Breast epithelium (tissue), 4 donors: ENCODE measurements at places on chromosomes 2 and 18. TPM values are rescaled to one million over a fixed set of nuclear protein-coding genes. Genes with fewer than 3 reads are reported as not detected.

DNA sequence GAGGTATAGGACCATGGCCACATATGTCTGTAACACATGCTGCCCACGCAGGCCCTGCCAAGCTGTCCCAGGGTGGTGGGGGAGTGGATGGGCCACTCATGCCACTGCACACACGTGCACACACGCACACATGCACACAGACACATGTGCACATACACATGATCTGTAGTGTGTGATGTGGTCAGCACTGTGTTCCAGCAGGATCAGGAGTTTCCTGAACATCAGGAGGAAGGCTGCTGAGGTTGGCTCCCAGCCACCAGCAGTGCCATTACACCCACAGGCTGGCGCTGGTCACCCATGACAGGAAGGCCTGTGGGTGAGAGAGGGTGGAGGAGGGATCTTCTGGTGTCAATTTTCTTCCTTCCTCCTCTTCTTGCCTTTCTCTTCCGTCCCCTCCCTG lies 44.7 kb downstream of the POMC start:
- H3K36me3 ChIP-seq = no peaks in the 10 kb centered on the region
- no peak for DNase-seq
- H3K4me3 ChIP-seq = no peak overlapping the region
- H3K27ac ChIP-seq = no peak overlapping the region
- no peaks in the 10 kb centered on the region for H3K4me1 ChIP-seq
- no peaks in the 10 kb centered on the region for H3K27me3 ChIP-seq

- no peaks in the 10 kb centered on the region for H3K36me3 ChIP-seq
- H3K4me1 ChIP-seq = no peaks in the 10 kb centered on the region
- H3K27me3 ChIP-seq = no peaks in the 10 kb centered on the region
Observed at GRCh38 chr2:236510034-236510433, 59.6 kb upstream of the ACKR3 start.

DNA sequence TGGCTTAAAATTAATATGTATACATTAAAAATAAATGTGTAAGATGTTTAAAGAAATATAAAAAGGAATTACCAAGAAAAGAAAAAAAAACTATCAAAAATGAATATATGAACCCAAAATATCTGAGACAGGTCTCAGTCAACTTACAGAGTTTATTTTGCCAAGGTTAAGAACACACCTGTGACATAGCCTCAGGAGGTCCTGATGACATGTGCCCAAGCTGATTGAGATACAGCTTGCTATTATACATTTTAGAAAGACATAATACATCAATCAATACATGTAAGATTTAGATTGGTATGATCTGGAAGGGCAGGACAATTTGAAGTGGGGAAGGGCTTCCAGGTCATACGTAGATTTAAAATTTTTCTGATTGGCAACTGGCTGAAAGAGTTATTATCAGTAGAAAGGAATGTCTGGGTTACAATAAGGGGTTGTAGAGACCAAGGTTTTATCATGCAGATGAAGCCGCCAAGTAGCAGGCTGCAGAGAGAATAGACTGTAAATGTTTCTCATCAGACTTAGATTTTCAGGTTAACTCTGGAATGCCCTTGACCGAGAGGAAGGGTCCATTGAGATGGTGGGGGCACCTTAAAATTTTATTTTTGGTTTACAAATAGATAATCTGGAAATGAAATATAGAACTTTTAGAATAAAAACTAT lies 74.7 kb downstream of the EXOC6B start:
- no peak overlapping the region for H3K27ac ChIP-seq
- no peaks in the 10 kb centered on the region for H3K4me1 ChIP-seq
- H3K4me3 ChIP-seq = no peak overlapping the region
- DNase-seq = no peak
- H3K27me3 ChIP-seq = no peaks in the 10 kb centered on the region
- H3K36me3 ChIP-seq = no peaks in the 10 kb centered on the region

GRCh38 chr2:217938036-217938435 lies 64.8 kb downstream of the TNS1 start:
- peak overlapping the region; percentile 96 for H3K27ac ChIP-seq
- no peaks in the 10 kb centered on the region for H3K36me3 ChIP-seq
- H3K4me1 ChIP-seq = peaks cover 39% of the 10 kb centered on the region
- H3K4me3 ChIP-seq = peak overlapping the region; percentile 9
- H3K27me3 ChIP-seq = no peaks in the 10 kb centered on the region

GRCh38 chr2:130185436-130185835 lies 3.4 kb downstream of the MZT2B start:
- peaks cover 5% of the 10 kb centered on the region for H3K4me1 ChIP-seq
- H3K36me3 ChIP-seq = no peaks in the 10 kb centered on the region
- H3K4me3 ChIP-seq = no peak overlapping the region
- DNase-seq = no peak
- H3K27me3 ChIP-seq = no peaks in the 10 kb centered on the region
- H3K27ac ChIP-seq = no peak overlapping the region

DNA sequence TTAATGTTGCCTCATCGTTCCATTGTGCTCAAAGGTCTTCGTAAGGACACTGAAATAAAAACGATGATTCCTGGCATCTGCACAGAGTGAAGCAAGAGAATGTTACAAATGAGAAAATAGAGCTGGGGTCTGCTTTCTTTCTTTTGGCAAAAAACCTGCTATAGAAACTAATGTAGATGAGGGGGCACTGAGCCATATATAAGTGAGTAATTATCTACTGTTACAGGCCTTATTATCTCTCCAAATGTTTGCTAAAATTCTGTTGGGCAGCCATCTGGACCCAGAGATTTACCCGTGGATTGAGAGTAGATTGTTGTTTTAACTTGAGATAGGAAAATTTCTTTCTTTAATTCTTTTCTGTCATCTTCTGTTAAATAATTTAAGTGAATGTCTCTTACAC lies 472.5 kb upstream of the PIK3C3 start:
- H3K36me3 ChIP-seq = no peaks in the 10 kb centered on the region
- no peak for DNase-seq
- H3K27ac ChIP-seq = no peak overlapping the region
- H3K4me3 ChIP-seq = no peak overlapping the region

SLC16A14 gene
- 2.1 TPM for total RNA-seq

DNA sequence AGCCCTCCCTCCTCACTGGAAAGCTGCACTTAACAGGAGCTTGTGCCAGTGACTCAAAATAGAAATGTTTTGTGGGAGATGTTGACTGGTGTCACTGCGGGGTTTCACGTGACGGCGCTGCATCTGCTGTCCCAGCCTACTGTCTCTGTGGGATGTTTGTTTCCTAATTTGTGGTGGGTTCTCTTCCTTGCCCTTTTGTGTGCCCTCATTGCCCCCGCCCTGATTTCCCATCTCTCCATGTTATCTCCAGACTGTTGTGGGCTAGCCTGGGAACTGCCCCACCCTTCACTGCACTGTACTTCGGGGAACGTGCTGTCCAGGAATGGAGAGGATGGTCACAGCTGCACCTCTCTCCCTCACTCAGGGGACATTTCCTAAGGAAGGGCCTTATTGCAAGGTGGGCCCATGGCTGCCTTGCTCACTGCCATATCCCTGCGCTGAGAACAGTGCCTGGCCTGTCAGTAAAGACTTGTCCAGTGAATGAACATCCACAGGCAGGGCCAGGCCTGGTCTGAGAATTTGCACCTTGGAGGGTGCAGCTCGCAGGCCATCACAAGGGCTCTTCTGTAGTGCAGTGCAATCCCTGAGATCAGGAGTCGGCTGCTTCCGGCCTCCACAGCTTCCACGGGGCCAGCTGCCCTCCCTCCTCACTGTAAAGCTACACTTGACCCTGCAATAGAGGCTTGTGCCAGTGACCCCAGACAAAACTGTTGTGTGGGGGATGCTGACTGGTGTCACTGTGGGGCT lies 18.1 kb downstream of the ZAP70 start:
- no peak overlapping the region for H3K27ac ChIP-seq
- H3K4me3 ChIP-seq = no peak overlapping the region

IL37 gene
- not detected for total RNA-seq

- no peaks in the 10 kb centered on the region for H3K4me1 ChIP-seq
- no peak overlapping the region for H3K27ac ChIP-seq
- no peak for DNase-seq
- no peaks in the 10 kb centered on the region for H3K27me3 ChIP-seq
Observed at GRCh38 chr2:144745424-144745823, 225.5 kb upstream of the ZEB2 start.

ASTL gene
- not detected for total RNA-seq

DNA sequence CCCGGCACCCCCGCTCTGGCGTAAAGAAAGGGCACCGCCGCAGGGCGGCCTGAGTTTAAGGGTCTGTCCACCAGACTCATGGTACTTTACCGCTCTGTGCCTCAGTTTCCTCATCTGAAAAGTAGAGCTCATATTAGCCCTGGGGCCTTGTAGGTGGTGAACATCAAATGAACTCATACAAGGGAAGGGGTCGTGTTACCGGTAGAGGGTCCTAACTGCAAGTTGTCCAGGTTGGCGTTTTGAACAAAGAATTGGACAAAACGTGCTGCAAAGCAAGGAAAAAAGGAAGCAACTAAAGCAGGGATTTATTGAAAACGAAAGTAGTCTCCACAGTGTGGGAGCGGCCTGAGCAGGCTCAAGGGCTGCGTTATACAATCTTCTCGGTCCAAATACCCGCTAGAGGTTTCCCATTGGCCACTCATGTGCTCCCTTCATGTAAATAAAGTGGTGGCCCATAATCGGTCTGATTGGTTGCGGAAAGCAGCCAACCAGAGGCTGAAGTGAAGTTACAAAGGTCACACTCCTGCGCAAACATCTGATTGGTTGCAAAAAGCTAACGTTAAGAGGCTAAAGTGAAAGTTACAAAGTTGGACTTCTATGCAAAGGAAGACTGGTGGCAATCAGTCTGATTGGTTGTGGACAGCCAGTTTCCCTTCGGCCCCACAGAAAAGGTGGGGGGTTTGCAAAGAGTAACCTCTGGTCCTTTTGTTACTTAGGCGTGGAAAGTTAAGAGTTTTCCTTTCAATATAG lies 80.7 kb upstream of the LDLRAD4 start:
- H3K27me3 ChIP-seq = peaks cover 13% of the 10 kb centered on the region
- peak overlapping the region; percentile 86 for H3K27ac ChIP-seq
- H3K4me1 ChIP-seq = no peaks in the 10 kb centered on the region
- no peaks in the 10 kb centered on the region for H3K36me3 ChIP-seq
